ENCODE measurements at places on chromosomes 3 and 15.
A peak's percentile ranks its signal among the peaks of the same experiment; 100 is the strongest.

GRCh38 chr15:45776772-45777171 is 141.9 kb downstream of the SQOR start:
- no peak for DNase-seq

GRCh38 chr3:195238586-195239118 is 32.3 kb downstream of the XXYLT1 start:
- no peak for DNase-seq

DNA sequence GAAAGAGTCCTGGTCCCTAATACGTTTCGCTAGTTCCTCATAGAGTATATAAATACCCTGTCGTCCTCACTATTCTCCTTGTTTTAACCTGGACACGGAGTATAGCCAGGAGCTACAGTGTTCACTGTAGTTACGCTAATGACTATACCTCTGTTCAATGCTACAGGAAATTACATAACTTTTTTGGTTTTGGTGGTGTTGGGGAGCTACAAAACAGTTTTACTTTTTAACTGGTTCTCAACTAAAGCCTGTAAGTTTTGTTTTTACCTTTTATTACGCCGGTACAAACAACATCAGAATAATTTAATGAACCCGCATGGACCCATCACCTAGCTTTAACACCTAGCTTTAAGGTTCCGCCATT is 1.5 kb downstream of the LMLN start:
- DNase-seq, result no peak

- no peak for DNase-seq
These were observed 39.6 kb downstream of the GOLM2 start for GRCh38 chr15:44328135-44328534.

DNA sequence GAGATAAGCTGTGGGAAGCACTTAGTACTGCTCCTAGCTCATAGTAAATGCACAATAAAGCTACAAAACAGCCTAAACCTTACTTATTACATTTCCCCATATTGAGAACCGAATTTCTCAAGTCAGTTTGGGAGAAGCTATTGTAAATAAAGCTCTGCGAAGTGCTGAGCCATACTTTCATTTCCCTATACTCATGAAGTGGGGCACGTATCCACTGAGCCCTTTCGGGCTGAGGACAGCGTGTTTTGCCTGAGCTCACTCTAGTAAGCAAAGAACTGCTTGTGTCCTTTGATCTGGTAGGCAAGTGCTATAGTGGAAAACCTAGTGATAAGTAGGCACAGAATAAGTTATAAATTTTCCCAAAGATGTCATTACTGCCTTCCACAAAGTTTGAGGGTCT is 165.0 kb downstream of the RSL24D1 start:
- peak; percentile 9 for DNase-seq

- DNase-seq, result no peak
These were observed 8.5 kb upstream of the IREB2 start for GRCh38 chr15:78429477-78429876.

DNA sequence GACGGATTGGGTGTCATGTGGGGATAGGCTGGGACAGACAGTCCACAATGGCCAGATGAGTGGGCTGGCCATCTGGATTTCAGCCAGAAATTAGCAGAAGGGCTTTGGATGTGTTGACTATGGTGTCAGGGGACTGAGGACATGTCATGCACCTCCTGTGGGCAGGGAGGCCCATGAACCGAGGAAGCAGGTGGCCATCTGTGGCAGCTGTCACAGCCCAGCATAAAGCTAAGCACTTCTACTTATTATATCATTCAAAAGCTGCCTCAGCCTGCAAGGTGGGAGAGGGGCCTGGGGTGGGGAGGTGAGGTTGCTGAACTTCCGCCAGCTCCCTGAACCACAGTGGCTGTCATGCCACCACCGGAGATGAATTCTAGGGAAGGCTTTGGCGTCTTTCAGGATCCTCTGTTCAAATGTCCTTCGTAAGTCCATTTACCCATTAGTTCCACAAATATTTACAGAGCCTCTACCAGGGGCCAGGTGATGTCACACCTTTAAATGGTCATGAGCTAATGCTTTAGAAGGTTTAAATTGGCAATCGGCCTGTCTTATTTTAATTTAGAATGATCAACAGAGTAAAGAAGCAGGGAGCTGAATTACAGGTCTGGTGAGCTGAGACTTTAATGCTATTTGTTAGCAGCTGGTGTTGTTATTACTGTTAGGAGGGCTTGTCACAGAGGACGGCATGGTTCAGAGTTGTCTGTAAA is 23.6 kb upstream of the CAV3 start:
- no peak for DNase-seq

- DNase-seq, result no peak
These were observed 204.2 kb downstream of the WDR72 start for GRCh38 chr15:53555226-53555625.

GRCh38 chr3:47406762-47407149 is 25.9 kb downstream of the PTPN23 start:
- no peak for DNase-seq

DNA sequence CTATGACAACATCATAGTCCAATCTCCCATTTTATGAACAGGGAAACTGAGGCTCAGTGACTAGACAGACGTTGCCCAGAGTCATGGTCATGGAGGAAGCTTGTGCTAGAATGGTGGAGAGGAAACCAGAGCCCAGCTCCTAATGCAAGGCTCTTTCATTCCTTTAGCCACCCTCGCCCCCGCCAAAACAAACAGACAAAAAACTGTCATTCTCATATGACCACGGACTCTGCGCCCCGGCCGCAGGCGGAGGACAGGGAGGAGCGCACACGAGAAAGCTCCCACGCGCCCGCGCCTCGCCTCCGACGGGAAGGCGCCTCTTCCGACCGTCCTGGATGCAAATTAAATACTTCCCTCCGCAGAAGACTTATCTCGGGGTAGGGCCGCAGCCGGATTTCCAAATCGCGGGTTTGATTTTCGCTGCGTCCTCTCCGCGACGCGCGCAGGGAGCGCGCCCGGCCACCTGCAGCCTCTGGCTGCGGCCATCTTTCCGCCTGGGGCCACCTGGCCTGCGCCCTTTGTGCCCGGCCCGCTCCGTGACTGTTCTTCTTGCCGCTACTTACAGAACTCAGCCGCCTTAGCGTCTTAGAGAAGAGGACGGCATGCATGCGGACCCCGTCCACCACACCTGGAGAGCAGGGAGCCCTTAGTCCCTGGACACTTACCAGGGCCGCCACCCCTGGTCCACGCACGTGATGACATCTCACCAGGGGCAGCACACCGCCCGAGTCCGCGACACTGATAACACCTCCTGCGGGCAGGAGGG is 670 bp upstream of the ATP13A3 start:
- DNase-seq, result no peak

GRCh38 chr15:67809441-67809840 is 15.9 kb upstream of the SKOR1 start:
- DNase-seq, result no peak

- DNase-seq, result no peak
These were observed 36.4 kb downstream of the RFTN1 start for GRCh38 chr3:16477056-16477455.

DNA sequence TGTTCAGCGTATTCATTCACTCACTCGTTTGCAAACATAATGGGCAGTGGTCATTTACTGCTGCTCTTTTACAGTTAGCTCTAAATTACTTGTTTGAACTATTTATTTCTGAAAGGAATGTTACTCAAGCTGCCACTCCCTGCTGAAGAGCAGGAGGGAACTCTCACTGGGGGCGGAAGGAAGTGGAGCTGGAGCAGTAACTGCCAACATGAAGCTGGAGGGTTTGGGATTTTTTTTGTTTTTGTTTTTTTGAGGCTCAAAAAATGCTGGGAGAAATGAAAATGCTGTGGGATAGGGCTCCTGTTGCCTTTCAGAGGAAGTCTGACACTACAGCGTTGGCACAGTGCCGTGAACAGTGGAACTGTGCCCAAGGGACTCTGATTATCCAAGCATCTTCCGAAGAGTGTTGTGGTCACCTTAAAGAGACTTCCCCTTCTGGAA is 44.1 kb downstream of the SENP2 start:
- peak; percentile 2 for DNase-seq

GRCh38 chr3:50278880-50279224 is at the start of gene LSMEM2:
Gene LSMEM2, plus strand, starts transcription at chr3:50279087. Its CDS starts 27 bp downstream, at chr3:50279114.
- no peak for DNase-seq

- no peak for DNase-seq
These were observed 60.8 kb downstream of the NSMCE3 start for GRCh38 chr15:29208836-29209235.

DNA sequence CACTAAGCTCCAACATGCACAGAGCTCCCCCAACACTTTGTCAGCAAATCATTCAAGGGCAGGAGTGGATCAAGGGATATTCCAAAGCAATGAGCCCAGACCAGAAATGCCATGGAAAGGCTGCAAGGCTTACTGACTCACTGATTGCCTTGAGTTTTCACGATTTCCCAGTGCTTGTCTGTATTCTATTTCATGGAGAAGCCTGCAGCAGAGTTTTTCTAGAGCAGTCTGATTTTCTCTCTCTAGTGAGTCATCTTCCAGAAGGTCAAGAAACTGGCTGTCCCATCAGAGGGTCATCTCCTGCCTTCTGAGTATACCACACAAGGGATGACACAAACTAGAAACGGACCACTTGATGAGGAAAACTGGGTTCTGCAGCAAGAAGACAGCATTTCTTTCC is 16.5 kb downstream of the LMCD1 start:
- DNase-seq, result no peak

DNA sequence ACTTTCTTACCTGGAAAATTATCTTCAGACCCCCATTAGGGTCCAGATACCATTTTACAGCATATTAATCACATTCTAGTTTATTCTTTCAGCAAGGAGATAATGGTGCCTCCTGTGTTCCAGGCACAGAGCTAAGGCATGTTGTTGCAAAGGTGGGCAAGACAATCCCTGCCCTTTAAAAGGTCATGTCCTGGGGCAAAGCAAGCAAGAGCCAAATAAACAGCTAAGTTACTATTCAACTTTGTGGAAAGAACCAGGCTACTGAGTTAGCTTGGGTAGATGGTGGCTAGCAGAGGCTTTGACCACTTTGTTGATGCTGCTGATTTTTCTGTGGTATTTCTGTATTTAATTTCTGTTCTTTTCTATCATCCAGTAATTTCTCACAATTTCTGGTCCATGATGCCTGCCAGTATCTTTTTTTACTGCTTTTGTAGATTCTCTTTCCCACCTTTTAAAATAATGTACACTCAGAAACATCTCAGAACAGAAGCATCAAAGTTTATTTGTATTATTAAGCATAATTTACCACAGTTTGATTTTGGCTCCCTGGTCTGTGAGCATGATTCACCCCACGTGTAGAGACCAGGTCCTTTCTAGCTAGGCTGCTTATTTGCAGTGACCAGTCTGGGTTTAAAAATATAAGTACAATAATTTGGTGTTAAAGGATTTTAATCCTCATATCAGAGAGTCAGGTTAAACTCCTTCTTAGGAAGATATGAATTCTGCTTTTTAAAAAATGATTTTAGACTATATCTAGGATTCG is 71.5 kb downstream of the LRRC28 start:
- DNase-seq, result no peak

DNA sequence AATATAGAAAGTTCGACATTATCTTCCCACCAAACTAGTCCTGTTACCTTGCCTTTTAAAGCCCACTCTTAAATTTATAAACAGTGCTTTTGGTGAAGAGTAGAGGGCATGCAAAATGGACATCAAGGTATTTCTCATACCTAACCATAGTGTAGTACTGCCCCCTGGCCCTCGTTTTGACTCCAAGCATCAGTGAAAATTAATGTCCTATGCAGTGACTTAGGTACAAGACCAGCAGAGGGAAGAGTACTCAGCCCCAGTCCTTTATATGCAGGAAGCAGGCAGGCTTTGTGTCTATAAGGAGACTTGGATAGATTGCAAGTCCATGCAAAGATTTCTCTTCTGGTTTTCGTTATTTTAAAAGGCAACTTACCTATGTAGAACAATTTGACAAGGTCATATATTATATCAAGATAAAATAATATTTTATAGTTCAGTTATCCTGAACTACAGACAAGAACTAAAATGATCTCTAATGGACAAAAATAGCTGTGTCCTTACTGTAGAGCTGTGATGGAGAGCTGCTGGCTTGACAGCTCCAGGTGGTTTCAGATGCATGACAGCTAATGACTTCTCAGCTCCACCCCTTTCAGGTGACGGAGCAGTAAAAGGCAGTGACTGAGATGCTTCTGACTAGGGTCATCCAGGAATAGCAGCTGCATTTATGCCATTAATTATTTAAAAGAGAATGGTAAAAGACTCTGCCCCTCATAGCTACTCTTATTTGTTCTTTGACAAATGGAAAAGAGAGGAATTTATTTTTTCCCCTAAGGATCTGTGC is 646.1 kb downstream of the SQOR start:
- no peak for DNase-seq
